ENCODE measurements at places on chromosomes 5 and 9.
A peak's percentile ranks its signal among the peaks of the same experiment; 100 is the strongest.

DNA sequence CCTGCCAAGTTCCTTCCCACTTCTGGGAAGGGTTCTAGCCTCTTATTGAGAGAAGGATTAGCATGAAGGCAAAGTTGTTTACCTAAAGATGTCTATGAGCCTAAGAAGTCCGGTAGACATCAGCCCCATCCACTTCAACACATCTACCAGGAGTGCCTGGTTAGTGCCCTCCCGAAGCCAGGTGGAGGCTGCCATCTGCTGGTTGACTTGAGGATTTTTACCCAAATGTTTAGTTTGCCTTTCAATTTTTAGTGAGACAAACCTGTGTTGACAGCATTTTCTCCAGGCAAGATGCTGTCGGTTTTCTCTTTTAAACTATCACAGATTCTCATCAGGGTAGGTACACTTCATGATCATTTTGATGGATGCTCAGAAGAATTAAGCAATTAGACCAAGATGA, 83.6 kb upstream of the TNFSF8 start:
- peak; percentile 71 for DNase-seq

GRCh38 chr9:137281345-137282116, 4.0 kb downstream of the TOR4A start:
- no peak for DNase-seq

DNA sequence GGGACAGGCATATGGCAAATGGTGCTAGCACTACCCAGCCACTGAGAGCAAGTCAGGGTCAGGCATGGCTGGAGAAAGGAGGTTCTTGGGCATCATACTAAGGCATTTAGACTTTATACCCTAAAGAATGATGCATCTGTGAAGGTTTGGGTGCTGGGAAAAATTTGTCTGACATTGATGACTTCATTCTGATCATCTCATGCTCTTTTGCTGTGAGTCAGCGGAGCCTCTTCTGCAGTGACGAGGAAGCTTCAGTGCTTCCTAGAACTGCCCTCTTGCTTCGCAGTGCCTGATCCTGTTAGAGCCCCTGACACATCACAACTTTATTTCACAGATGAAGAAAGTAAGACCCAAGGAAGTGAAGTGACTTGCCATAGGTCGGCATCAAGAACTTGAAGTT, 266.6 kb upstream of the GAS1 start:
- DNase-seq: peak; percentile 34

- no peak for DNase-seq
Observed at GRCh38 chr5:1076406-1076805, 35.5 kb downstream of the SLC12A7 start.

- DNase-seq: no peak
Observed at GRCh38 chr9:96031366-96031824, 155.9 kb downstream of the ERCC6L2 start.

GRCh38 chr5:41083306-41083705, 12.2 kb upstream of the MROH2B start:
- no peak for DNase-seq

DNA sequence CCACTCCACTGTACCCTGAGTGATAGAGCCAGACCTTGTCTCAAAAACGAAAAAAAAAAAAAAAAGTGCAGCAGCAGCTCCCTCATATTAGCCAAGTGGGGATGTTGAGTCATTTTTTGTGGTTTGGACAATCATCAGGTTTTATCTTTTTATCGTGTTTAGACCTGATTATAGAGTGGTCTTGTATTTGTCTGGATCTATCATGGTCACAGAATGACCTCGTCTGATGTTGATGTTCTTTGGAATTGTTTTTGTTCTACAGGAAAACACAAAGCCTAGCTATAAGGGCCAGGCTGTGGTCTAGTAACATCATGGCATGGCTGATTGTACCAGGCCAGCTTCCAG, 1.6 kb upstream of the FBXW11 start:
- DNase-seq: no peak

DNA sequence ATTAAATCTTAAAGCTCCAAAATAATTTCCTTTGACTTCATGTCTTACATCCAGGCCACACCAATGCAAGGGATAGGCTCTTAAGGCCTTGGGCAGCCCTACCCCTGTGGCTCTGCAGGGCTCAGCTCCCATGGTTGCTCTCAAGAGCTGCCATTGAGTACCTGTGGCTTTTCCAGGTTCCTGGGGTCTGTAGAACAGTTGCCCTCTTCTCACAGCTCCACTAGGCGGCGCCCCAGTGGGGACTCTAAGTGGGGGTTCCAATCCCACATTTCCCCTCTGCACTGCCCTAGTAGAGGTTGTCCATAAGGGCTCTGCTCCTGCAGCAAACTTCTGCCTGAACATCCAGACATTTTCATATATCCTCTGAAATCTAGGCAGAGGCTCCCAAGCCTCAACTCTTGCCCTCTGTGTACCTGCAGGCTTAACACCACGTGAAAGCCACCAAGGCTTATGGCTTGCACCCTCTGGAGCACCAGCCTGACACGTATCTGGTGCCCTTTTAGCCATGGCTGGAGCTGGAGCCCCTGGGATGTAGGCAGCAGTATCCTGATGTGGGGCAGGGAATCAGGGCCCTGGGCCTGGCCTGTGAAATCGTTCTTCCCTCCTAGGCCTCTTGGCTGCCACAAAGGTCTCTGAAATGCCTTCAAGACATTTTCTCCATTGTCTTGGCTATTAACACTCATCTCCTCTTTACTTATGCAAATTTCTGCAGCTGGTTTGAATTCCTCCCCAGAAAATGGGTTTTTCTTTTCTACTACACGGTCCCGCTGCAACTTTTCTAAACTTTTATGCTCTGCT, 185.1 kb downstream of the SMARCA2 start:
- DNase-seq: no peak

GRCh38 chr5:31807789-31808540, 169.0 kb downstream of the PDZD2 start:
- no peak for DNase-seq

DNA sequence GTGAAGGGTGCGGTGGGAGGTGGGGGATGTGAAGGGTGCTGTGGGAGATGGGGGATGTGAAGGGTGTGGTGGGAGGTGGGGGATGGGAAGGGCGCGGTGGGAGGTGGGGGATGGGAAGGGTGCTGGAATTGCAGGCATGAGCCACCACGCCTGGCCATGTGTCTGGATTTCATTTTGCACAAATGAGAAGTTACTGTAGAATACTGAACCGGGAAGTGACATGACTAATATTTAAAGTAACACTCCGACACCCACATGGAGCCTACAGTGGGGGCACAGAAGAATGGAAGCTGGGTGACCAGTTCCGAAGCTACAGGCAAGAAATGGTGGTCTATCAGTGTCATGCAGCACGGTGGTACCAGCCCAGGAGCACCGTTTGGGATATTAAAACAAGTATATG, 69.9 kb upstream of the SPTLC1 start:
- DNase-seq: no peak

GRCh38 chr5:132435886-132436285, 54.7 kb downstream of the IRF1 start:
- no peak for DNase-seq

GRCh38 chr9:99058964-99059921, 45.7 kb upstream of the TGFBR1 start:
- no peak for DNase-seq

- DNase-seq: peak; percentile 17
Observed at GRCh38 chr5:132184588-132184987, 43.1 kb downstream of the P4HA2 start.

All from urothelium cell line (cell line).